ENCODE measurements at places on chromosomes 16 and 17.
A peak's percentile ranks its signal among the peaks of the same experiment; 100 is the strongest.

- peak; percentile 24 for DNase-seq
Measured at GRCh38 chr17:41521574-41522261, 3.0 kb upstream of the KRT15 start.

- no peak for DNase-seq
Measured at GRCh38 chr17:21194703-21195102, 19.3 kb downstream of the TMEM11 start.

DNA sequence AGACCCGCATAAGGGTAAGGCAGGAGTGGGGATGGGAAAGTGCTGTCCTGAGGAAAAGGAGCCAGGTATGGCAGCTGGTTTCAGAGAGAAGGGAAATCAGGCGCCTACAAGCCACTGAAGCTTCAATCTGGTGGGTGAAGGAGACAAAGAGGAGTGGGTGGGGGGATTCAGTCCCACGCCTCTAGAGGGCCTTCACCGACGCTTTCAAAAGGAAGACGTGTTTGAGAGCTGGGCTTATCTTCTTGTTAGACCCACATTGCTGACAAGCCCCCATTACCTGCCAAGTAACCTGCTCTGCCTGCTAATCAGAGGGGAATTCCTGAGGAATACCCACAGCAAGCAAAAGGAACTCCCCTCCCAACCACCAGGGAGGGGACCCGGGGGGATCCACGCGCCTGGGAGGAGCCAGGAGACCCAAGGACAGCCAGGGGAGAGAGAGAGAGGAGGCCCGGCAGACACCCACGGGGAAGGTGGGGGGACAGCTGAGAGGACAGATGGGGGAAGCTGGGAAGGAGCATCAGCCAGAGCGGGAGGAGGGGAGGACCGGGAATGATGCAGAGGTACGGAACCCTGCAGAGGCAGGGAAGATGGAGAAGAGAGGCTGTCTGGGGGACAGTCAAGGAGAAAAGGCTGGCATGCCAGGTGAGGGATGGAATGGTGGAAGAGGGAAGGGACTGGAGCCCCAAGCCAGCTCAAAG is 1.0 kb downstream of the MTMR4 start:
- no peak for DNase-seq

DNA sequence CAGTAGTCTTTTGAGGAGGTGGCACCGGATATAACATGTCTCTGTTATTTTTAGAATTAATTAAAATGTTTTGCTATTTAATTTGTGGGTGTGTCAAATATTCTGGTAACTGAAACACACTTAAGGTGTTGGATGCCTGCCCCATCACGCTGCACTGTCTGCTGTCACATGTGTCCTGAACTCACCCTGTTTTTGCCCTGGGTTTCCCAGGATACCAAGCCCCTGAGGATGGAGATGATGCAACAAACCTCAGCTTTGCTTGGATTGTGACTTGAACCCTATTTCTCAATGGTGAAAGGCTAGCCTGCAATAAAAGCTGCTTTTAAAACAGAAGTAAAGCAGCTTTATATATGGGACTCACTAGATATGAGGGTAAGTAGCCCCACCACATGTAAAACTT is 11.5 kb upstream of the DUSP14 start:
- DNase-seq = no peak

- no peak for DNase-seq
Measured at GRCh38 chr17:3167574-3167973, 29.7 kb upstream of the OR1A2 start.

DNA sequence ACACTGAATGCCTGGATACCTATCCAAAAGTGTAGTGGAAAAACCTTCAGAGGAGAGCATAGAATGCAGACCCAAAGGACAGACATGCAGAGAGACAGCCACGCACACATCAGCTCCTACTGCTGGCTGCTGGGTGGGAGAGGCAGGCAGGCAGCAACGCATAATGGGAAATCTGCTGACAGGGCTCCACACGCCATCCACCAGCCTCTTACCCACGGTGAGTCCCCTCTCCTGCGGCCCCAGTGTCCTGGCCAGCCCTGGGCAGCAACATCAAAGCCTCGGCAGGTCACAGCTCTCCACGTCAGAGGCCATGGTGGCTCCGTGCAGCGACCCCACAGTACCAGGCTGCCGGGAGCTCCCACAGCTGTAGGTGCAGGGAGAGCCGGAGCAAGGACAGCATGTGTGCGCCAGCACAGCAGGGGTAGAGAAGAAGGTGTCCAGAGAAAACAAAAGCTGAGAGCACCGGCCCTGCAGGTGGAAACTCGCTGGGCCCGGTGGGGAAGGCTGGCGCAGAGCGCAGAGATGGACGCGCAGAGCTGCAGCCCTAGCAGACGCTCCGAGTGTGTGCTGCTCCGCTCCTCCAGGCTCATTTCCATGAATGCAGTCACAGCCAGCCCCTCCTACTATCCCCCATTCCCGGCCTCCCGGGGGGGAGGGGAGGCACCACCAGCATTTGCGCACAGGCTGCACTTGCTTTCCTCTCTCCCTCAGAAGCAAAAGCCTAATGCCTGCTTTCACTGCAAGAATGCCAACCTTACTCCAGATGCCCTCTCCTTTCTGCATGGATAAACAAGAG is 58.9 kb downstream of the CYTH1 start:
- DNase-seq = no peak

DNA sequence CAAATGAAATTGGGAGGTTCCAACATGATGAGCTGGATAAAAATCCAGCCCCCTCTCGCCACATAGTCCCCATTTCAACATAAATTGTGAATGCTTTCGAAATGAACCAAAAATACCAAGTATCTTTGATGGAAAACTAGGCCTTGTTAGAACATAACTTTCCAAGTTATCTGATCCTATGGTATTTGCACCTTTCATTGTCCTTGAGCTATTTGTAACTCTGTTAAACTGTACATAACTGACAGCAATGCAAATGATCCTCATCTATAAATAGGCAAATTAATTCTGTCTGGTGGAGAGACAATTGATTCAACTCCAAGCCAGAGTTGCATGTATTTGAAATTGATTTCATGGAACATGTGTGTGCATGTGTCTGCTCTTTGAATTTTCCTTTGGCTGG is 18.2 kb downstream of the CMTM4 start:
- no peak for DNase-seq

GRCh38 chr17:40705584-40705983 is 2.0 kb upstream of the KRT24 start:
- no peak for DNase-seq

GRCh38 chr17:27628376-27628775 is 2.6 kb upstream of the LGALS9 start:
- DNase-seq = no peak

- DNase-seq = no peak
Measured at GRCh38 chr16:50372611-50373344, 4.0 kb upstream of the BRD7 start.

GRCh38 chr17:83100853-83101391 is 21.5 kb downstream of the METRNL start:
- no peak for DNase-seq

DNA sequence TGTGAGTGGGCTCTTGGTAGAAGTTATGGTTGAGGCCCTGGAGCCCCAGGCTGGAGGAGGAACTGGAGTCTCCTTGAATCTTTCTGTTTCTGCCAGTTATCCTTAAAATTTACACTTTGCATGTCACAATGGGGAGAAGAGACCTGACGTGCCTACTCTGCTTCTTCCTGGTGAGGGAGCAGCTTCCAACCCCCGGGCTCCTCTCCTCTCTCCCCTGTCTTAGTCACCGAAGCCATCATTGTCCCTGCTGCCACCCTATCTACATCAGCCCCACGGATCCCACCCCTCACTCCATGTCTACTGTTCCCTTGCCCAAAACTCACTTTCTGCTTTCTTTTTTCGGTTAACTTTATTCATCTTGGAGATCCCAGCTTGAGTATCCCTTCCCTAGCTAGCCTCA is 17.6 kb downstream of the DNAJA3 start:
- no peak for DNase-seq

GRCh38 chr16:68296291-68296690 is 14.5 kb downstream of the SLC7A6OS start:
- DNase-seq = no peak

DNA sequence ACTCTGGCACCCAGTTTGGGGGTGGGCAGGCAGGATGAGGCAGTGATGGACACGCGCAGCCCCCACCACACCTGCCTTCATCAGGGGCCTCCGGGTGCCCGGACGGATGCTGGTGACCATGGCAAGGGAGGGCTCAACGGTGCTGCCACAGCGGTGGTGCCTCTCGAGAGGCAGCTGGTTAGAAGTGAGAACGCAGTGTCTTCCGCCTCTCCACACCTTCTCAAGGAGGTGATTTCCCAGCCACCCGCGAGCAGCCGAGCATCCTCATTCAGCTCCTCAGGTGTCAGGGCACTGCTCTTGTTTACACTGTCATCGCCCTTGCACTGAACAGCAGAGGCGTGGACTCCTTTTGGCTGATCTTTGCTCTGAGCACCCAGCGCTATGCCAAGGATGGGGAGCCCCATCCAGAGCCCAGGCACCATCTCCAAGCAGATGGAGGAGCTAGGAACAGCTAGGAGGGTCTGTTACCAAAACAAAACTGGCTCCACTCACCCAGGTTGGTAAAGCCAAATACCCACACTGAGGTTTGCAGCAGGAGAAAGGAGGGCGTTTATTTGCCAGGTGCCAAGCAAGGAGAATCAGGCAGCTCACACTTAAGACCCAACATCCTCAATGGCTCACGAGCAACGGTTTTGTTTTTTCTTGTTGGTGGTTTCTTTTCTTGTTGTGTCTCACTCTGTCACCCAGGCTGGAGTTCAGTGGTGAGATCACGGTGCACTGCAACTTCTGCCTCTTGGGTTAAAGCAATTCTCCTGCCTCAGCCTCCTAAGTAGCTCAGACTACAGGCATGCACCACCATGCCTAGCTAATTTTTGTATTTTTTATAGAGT is 174.3 kb upstream of the TNRC6C start:
- DNase-seq = no peak

DNA sequence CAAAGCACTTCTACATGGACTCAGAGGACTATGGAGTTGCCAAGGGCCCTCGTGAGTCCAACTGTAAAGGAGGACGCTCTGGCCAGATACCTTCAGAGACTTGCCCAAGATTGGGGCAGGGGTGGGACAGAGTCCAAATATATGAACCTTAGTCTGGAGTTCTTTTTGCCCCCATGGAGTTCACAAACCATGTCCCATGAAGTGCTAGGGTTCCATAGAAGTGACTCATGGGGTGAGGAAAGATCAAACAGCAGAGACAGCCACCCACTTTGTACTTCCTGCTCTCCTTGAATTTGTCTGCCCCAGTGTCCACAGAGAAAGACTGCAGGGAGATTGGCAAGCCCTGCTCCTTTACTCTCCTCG is 29.0 kb downstream of the SRL start:
- no peak for DNase-seq

DNA sequence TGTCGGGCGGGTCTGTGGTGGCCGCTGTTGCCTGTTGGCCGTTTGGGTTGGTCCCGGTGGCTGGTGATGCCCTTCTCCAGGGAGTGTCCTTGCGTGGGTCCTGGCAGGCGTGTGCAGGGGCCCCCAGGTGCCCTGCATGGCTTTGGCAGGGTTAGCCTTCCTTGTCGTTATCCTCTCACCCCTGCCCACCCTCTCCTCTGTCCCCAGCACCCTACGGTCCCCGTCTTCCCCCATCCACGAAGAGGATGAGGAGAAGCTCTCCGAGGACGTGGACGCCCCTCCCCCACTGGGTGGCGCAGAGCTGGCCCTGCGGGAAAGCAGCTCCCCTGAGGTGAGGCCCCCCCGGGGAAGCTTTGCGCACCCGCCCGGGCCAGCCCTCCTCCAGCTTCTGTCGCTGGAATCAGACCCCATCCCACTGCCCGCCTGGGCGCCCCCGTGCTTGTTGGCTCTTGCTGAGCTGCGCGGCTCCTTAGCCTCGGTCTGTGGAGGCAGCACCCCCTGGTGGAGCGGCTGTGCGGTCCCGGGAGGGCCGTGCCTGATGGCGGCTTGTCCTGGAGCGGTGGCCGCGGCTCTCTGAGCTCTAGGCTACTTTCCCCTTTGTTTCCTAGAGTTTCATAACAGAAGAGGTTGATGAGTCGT is 10.6 kb upstream of the NUDT16L1 start:
- no peak for DNase-seq

- no peak for DNase-seq
Measured at GRCh38 chr16:11057711-11058345, 113.5 kb downstream of the CLEC16A start.

DNA sequence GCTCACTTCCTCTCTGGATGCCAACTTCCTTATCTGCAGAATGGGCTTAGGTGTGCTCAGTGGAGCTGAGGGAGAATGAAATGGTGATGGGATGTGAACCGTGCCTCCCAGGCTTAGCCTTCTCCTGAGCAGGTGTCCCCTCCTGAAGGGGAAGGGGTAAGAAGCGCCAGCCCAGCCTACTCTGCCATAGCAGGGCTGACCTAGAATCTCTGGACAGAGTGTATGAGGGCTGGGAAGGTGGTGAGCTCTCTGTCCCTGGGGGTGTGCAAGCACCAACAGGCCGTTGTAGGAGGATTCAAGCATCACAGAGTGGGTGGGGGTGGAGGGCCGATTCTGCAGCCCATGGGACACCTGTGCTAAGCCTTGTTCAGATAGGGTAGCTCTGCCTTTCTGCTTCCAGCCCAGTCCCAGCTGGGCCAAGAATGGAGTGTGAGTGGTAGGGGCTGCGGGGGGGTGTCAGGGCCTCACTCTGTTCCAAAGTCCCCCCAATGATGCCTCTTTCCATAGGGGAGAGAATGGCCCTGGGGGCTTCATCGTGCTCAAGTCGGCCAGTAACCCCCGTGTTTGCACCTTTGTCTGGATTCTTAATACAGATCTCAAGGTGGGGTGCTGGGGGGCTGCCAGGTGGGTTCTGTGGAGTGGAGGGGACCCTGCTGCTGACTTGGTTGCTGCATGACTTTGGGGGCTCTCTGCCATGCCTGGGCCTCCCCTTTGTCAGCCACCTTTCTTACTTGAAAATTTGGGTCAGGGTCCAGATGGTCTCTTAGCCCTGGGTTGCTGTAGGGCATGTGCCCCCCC is 3.2 kb upstream of the TCAP start:
- no peak for DNase-seq

GRCh38 chr17:8680466-8681169 is 50.1 kb upstream of the MYH10 start:
- peak; percentile 85 for DNase-seq

- DNase-seq = no peak
Measured at GRCh38 chr17:44854192-44854591, 6.5 kb downstream of the HIGD1B start.

GRCh38 chr17:35775583-35775982 is 14.9 kb downstream of the C17orf50 start:
- DNase-seq = no peak

GRCh38 chr16:17474572-17474971 is 3.8 kb upstream of the XYLT1 start:
- DNase-seq = no peak

DNA sequence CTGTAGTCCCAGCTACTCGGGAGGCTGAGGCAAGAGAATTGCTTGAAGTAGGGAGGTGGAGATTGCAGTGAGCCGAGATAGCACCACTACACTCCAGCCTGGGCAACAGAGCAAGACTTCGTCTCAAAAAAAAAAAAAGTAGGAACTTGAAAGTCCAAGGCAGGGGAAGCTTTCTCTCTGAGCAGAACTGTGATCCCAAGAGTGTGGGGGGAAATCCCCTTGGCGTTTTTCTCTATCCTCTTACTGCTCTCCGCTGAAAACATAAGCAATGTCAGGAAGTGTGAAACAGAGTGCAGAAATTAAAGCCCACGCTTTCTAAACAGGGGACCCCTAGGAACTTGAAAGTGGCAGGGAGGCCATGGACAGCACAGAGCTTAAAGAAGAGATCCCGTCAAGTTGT is 9.8 kb upstream of the CMTM3 start:
- DNase-seq = no peak

All from foreskin melanocyte (primary cell).